ENCODE measurements at places on chromosomes 3 and 15.

GRCh38 chr15:99343881-99344551 lies 92.7 kb downstream of the LRRC28 start:
- DNase-seq: peak; percentile 53

- DNase-seq: no peak
Measured at GRCh38 chr3:189848395-189849040, 217.3 kb downstream of the TP63 start.

DNA sequence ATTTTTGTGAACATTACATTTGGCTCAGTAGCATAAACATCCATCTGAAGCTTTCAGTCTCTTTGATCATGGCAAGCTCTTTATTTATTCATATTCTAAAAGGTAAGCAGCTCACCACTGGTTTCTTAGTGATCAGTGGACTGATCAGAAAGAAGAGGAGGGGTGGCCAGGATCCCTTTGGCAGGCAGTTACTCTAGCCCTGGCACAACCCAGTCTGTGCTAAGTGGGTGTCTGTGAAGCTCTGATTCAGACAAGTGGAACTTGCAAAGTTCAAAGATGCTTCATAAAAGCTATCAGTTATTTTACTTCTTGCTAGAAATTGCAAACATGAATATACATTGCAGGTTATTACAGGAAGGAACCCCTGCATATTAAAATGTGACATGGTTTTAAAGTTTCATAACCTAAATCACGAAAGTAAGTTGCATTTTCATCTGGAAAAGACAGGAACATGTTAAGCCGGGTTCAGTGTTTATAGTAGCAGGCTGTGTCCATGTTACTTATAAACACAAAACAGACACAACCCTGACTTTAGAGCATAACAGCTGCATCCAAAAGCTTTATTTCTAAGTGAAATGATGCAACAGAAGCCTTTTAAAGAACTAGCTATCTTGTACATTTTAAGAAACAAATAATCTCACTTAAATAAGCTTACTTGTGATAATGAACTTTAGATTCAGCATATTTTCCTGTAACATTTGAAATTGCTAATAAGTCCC lies 785.3 kb downstream of the MCTP2 start:
- no peak for DNase-seq

DNA sequence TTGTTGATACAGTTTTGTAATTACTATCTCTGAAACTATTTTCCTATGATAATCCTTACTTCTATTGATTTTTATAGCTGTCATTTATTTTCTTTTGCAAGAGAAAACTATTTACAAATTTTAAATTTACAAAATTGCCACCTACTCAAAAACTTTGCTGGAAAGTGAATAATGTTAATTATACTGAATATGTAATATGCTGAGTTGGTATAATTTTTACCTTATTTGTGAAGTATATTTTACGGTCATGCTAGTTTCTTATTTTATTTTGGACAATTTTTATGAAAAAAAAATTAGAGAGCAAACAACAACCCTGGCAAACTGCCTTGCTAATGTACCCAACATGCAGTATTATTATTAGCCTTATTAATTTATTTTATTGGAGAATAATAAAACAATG lies 2.9 kb downstream of the KCNH8 start:
- no peak for DNase-seq

DNA sequence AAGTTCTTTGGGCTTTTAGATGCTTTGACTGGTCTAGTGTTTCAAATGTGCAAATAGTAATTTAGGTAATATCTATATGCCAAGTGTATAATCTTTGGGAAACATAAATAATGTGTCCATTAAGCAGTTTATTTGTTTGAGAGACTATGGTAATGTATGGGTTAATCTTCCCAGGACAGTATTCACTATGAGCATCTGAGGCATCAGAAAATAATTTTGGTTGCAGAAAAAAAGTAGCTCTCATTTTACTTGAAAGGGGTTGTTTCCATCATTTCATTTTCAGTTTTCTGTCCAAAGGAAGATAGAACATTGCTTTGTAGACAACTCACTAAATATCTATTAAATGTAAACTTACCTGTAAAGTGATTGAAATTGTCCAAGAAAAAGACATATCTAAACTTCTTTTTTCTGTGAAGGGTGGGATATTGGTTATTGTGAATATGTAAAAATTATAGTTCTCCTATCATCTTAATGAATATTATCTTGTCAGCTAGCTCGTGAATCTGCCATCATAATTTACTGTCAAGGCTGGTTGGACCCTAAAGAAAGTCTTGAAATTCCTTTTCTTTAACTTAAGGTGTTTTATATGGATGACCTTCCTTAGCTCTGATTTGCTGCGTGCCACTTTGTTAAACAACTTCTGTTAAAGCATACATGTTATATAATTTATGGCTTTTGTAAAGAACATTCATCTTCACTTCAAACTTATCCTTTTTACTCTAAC lies 108.8 kb downstream of the EPHA3 start:
- no peak for DNase-seq

DNA sequence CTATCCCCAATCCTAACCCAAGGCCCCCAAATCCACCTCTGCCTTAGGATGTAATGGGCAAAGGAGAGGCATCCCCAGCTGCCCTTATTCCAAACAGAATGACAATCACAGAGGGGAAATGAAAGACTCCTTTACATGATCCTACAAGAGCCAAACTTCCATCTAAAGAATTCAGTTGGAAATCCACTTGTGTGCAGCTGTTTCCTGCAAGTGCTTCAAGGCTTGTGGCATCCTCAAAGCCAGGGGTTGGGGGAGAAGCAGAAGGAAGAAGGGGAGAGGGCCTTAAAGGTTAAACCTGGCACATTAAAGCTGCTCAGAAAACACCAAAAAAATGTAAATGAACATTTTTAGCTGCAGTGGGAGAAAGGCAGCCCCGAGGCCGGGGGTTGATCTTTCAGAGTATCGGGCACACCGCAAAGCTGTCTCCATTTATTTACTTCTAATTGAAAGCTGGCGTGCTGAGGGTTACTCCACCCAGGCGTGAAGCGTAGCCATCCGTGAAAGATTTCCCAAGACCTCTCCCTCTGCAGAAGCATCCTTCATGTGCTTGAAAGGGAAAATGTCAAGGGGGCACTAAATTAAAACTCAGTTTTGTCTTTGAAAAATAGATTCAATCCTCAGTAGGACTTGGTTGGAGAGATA lies 217.8 kb downstream of the SHQ1 start:
- DNase-seq: no peak

DNA sequence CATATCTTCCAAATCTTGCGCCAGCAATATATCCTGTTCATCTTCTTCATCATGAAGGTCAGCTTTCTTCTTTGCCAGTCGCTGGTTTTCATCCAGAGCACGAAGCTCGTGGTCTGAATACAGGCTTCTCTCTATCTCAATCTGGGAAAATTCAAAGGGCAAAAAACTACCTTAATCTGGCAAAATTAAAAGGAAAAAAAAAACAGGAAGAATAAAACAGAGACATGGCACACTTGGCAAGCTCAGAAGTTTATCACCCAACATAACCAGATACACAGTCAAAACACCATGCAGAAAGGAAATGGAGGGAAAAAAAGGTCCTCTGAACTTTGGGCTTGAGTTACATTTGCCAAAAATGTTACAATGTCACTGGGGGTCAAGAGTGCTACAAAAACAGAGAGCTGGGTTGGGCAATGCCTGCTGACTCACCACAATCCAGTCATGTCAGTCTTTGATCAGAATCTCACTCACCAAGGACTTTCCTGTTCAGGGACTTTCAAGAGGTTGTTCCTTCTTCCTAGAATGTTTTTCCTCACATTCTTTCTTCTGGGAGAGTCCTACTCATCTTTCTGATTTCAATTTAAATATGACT lies 1.5 kb downstream of the MRPL46 start:
- DNase-seq: no peak

GRCh38 chr3:119302697-119303551 lies 8.7 kb downstream of the ARHGAP31 start:
- no peak for DNase-seq

DNA sequence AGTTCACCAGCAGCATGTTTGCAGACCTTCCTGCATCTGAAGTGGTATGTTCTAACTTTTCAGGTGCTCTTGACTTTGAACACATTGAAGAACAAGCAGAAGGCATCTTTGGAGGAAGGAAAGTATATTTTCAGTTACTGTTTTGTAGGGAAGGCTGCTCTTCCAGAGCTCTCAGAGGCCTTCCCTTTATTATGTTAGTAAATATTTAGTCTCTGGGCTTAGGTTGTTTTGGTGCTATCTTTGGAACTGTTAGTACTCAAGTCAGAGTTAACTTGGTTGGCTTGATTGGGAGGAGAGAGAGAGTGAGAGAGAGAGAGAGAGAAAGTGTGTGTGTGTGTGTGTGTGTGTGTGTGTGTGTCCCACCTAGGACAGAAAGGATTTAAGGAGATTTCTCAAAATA lies 188.2 kb downstream of the ITPR1 start:
- DNase-seq: no peak
